ENCODE measurements at places on chromosomes 1 and 21.

DNA sequence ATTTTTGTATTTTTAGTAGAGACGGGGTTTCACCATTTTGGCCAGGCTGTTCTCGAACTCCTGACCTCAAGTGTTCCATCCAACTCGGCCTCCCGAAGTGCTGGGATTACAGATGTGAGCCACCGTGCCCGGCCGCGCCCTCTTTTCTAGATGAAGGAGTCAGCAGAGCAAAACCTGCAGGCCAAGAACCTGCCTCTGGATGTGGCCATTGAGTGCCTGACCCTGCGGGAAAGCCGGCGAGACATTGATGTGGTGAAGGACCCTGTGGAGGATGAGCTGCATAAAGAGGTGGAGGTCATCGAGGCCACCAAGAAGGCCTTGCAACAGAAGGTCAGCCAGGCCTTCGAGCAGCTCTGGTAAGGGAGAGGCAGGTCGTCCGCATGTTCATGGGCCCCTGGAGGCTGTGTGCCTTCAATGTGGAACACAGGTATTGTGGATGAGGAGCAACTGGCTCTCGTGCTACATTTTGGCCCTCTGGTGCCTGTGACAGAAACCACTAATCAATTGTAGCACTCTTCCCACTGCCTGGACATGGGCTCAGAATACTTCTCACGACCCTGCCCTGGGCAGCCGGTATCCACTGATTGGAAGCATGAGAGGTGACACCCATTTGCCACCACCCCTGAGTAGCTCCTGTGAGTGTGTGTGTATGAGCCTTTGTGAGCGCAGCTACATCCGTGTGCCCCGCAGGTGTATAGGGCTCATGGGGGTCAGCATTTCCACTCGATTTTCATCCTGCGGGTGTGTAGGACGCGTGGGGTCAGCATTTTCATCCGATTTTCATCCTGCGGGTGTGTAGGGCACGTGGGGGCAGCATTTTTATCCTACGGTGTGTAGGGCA, 2.0 kb downstream of the TEKT2 start:
- no peak for DNase-seq

- no peak for DNase-seq
Observed at GRCh38 chr1:153613406-153613805, 469 bp upstream of the S100A16 start.

GRCh38 chr21:45164838-45165237, 90.5 kb downstream of the ADARB1 start:
- DNase-seq = no peak

GRCh38 chr1:201267481-201268229, 15.7 kb upstream of the PKP1 start:
- DNase-seq = no peak

DNA sequence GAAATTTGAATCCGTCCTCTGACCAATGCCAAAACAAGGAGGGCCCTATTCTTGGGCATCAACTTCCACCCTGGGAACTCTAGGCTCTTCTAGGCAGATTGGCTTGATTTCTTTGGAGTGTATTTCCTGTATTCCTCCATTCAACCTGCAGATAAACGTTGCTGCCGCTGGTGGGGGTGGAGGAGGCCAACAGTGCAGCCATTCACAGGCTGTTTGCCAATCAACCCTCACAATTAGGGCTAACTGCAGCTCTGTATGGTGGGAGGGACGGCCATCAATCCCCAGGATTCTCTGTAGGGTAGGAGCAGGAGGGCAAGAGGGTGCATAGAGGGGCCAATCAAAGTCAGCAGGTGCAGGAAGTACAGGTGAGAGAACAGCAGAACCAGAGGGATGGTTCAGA, 273.1 kb upstream of the PROX1 start:
- no peak for DNase-seq

DNA sequence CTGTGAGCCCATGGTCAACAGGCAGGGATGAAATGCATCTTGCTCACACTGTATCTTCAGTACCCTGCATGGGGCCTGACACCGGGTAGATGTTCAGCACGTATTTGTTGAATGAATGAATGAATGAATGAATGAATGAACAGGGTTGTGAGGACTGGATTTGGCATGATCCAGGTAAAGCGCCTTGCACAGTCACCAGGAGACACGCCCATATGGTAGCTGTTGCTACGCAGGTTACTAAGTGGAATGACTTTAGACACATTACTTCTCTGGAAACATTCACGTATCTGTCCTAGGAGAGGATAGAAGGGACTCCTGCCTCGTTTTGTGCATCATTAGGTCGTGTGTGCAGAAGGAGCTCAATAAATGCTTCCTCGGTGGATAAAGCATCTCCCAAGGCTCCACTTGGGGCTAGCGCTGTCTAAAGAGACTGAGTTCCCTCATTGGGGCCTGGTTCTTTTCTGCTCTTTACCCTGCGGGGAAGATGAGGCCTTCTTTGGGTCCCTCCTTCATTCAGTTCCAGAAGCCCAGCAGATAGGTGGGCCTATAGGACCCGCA, 54.2 kb downstream of the NDUFS5 start:
- DNase-seq = no peak

DNA sequence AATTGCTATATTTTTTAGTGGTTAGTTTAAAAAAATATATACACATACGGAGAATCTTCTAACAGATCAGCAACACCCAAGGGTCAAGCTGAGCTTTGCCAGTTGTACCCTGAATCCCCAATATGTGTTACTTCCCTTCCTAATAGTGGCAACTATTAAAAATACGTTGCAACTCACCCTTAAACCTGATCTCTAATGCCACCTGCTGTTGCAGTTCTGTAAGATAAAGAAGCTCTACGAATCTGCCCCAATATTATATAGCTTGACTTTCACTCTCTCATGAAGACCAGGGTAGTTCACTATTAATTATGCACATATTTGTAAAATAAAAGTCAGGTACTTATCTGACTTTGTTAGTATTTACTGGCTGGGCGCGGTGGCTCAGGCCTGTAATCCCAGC, 58.4 kb downstream of the ASH1L start:
- DNase-seq = peak; percentile 41

DNA sequence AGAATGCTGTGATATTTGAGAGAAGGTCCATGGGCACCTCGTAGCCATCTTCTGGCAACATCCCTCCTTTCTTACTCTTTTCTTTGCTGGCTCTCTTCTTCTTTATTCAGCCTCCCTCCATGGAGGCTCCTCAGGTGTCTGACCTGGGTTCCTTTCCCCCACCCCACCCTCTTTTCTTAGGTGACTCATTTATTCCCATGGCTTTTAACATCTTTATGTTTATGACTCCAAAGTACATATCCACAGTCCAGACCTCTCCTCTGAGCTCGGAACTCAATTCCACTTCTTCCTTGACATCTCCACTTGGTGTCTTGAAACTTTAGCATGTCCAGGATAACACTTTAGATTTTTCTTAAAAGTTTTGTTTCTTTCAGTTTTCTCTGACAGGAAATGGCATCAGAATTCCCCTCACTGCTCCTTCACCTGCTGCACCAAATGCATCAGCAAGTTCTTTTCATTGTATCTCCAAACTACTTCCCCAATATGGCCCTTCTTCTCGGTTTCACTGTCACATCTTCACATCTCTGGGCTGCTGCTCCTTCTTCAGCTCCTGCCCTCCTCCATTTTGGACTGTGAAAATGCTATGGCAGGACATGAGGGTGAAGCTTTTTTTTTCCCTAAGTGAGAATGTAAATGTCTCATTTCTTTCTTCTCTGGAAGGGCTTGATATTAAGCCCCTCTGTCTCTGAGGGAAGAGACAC, 95.9 kb downstream of the GIPC2 start:
- DNase-seq = no peak

DNA sequence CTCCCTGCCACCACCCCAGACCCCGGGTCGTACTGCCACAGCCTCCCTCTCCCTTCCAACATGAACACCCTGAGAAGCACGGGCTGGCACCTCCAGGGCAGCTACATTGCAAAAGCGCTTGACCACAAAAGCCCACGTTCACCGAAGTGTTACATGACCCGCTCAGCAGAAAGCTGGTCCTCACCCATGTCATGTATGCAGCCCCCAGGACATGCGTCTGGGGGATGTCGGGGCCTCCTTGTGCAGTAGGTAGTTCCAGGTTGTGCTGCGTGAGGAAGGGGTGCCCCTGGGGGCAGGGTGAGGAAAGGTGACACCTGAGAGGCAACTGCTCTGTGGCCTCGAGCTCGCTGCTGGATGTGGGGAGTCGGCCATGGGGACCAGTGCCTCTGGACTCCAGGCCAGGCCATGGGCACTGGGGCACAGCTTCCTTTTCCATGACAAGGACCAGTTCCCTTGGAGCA, 102.0 kb upstream of the C1orf174 start:
- no peak for DNase-seq

DNA sequence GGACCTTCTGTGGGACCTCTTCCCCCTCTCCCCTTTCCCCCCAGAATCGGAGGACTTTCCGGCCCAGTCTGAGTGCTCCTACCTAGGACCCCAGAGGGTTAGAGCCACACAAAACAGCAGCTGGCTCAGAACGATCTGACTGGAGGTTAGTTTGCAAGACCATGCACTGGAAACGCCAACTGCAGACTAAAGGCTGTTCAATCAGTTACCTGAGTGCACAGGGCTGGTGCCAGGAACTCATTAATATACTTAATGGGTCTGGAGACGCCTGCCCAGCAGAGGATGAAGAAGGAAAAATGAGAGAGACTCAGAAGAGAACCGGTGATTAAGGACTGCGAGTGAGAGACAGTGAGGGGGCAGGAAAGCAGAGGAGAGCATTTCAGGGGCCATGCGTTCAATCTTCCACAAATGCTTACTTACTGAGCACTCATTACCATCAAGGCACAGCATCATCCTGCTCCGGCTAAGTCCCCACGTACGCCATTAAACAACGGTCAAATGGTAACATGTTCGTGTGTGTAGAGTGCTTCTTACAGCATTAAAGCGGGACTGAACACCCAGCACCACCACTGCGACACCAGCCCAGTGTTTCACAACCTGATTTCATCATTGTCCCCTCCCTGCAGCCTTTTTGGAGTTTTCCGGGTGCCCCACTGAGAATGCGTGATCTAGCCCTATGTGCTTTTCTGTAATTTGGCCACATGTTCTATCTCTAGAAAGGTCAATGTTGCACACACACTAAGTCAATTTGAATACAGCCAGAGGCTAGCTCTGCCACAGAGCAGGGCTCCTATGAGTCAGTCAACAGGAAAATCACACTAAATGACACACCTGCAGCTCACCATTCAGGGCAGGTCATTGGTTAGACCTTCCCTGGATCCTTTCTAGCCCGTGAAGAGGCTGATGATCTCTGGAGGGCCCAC, 7.6 kb downstream of the ENO1 start:
- DNase-seq = peak; percentile 47

GRCh38 chr1:172918478-172918877, 132.3 kb downstream of the TNFSF18 start:
- no peak for DNase-seq

GRCh38 chr21:34852448-34852847, 183.7 kb downstream of the CLIC6 start:
- DNase-seq = no peak

GRCh38 chr1:85612704-85613361, 32.3 kb downstream of the CCN1 start:
- DNase-seq = no peak

DNA sequence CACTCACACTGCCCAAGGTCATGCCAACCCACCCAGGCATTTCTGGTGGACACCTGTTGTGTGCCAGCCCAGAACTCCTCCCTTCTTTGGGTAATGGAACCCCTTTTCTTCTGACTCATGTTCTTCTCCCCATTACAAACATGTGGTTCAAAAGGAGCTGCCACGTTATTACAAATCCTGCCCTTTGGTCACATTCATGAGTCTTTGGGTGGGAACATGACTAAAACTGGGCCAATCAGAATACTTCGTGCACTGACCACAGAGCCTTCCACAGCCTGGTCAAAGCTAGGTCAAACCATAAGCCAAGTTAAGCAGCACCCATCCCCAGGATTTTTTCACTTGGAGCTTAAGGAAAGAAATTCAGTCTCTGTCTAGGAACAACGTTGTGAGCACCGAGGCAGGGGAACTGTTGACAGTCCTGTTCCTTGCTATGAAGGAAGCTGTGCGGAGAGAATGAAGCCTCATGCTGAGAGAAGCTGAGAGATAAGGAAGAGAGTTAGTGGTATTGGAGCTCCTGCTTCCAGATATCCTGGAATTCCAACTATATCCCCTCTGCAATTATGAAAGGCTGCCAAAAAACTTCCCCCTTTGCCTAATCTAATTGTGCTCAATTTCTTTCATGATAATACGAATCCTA, 46.8 kb upstream of the DIPK1A start:
- DNase-seq = no peak

DNA sequence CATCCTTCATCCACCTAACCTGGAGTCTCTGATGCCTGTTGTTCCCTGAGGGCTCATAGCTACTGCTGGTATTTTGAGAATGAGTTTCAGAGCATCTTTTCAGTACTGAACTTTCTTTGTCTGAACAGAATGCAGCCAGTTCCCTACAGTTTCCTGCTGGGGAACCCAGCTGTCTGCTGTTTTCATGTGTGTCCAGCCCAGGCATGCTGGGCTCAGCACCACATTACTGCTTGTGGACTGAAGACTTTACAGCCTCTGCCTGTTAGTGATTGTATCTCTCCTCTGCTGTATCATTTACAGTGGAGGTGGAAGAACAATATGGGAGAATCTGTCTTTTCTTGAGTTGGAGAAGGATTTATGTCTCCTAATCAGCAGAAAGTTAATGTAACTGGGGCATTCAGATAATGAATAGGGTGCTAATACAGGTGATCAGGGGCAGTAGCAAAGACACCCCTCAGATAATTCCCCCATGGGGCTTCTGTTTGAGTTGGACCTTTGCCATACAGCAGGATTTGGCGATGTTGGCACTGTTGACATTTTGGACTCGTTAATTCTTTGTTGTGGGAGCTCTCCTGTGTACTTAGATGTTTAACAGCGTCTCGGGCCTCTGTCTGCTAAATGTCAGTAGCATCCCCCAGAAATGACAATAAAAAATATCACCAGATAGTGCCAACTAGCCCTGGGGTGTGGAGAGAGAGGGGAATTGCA, 207.7 kb downstream of the HHAT start:
- DNase-seq = no peak

DNA sequence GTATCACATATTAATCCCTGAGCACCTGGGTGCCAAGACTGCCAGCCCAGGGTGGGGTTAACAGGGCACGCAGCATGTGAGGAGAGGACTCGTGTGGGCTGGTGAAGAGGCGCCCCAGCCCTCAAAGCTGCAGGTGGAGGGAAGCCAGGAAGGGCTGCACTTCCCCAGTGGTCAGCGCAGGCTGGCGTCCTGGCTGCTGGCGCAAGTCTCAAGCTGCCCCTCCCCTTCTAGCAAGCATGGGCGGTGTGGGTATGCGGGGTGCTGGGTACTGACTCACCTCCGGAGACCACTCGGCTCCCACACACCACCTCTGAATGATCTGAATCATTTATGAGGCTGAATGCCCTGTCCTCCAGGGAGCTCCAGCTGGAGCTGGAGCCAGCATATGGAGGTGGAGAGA, 44.0 kb downstream of the EIF2D start:
- DNase-seq = no peak

Measured in CD4-positive, alpha-beta T cell treated with Interleukin-1 beta for 1 hour (primary cell).